ENCODE measurements at places on chromosomes 5 and 9.

DNA sequence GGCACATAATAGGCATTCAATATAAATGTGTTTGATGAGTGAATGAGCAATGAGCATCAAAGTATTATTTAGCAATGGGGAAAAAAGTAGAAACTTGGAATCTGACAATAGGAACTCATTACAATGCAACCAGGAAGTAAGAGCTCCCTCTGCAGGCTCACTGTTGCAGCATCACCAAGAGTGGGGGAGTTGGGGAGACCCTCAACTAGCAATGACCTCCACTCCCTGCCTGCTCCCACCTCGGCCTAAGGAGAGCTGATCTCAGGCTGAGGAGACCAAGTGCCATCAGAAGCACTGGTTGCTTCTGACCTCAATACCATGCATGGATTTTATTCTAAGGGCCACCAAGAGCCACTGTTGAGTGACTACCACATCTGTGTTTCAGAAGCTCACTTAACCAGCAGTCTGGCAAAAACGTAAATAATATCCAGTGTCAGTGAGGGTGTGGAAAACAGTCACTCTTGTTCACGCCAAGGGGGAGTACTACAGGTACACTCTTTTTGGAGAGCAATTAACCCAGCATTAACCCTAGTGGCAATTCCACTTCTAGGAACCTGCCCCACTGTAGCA is 8.0 kb downstream of the VDAC1 start:
- DNase-seq: no peak

DNA sequence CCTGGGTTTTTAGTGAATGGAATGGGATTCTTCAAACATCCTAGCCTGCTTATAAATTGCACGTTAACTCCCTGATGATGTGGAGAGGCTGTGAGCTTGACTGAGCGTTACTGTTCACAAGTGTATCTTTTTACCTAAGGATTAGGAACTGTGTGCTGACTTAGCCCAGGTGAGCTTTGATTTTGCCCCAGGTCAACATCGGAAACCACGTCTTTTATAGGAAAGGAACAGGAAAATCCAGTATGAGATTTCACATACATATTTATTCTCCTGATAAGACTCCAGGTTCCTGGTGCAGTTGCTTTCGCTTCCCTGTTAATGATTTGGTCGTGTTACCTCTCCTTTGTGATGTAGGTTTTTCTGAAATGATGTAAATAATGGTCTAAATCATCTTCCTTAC is 103.2 kb upstream of the BASP1 start:
- no peak for DNase-seq

GRCh38 chr9:133774799-133775198 is 36.6 kb upstream of the SARDH start:
- no peak for DNase-seq

GRCh38 chr5:151202381-151203139 is 21.3 kb downstream of the CCDC69 start:
- peak; percentile 64 for DNase-seq

DNA sequence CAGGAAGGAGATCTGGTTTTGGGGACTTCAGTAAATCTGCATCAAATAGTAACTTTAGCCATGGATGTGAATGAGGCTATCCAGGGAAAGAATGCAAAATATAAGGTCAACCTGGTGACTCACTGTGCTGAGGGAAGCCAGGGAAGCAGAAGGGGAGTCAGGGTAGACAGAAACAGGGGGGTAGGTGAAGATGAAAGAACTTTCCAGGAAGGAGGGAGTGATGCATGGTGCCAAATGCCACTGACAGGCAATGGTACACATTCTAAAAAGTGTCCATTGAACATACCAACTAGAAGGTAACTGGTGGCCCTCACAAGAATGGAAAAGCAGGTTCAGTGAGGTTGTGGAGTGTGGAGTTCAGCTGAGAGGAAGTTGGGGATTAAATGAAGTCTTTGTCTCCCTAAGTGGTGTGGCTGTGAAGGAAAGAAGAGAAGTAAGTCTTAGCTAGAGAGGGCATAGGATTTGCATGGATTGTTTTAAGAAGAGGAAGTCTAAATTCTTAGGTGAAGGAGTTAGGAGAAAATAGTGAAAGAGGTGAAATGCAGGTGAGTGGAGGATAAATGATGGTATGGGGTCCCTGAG is 35.5 kb downstream of the PALM2AKAP2 start:
- no peak for DNase-seq

DNA sequence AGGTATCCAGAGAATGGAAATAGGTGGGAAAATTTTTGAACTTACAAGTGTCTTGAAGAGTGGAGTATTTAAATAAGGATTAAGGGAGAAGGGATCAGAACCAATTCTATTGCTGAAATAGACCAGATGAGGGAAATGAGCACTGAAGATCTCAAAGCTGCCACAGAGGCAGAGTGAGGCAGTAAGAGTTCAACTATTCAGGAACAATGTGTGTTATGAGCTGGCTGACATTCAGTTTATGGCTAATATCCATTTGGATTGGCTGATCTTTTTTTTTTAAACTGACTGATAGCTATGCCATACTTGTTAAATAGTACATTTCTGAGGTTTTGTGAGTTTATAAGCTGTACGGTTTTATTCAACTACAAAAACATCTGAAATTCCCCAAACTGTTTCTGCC is 95.3 kb upstream of the GNA14 start:
- no peak for DNase-seq
